ENCODE measurements at places on chromosomes 2 and 18.

GRCh38 chr18:38644875-38645641 is 1079.5 kb upstream of the CELF4 start:
- DNase-seq, result no peak

DNA sequence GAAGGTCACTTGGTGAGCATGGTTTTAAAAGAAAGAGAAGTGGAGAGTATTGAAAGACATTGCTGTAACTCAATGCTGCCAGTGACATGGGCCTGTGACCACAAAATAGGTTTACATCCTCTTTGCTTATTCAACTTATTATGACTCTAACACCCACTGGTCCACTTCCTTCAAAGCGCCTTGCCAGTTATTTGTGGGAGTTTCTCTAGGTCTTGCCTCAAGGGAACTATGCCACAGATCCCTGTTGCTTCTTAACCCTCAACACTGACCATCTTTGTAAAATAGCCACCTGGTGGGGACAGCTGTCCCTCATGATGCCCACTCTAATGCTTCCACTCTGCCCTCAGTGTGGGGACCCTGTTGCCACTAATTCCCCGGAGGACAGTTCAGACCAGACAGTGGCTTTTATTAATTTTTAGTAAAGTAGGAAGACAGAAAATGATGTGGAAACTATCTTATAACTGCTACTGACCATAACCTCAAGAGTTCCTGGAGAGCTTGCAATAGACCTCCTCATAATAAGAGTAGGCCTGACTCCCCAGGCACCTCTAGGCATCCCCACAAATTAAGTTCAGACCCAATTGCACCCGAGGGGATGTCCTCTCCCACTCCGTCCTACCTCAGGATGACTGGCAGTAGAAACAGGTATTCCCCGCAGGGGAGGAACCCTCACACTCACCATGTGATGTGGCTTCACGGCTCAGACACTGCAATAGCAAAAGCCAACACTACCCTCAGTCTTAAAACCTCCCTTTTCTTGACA is 31.3 kb upstream of the SLC25A52 start:
- DNase-seq, result no peak

GRCh38 chr18:13477147-13477683 is 249.1 kb downstream of the FAM210A start:
- no peak for DNase-seq

DNA sequence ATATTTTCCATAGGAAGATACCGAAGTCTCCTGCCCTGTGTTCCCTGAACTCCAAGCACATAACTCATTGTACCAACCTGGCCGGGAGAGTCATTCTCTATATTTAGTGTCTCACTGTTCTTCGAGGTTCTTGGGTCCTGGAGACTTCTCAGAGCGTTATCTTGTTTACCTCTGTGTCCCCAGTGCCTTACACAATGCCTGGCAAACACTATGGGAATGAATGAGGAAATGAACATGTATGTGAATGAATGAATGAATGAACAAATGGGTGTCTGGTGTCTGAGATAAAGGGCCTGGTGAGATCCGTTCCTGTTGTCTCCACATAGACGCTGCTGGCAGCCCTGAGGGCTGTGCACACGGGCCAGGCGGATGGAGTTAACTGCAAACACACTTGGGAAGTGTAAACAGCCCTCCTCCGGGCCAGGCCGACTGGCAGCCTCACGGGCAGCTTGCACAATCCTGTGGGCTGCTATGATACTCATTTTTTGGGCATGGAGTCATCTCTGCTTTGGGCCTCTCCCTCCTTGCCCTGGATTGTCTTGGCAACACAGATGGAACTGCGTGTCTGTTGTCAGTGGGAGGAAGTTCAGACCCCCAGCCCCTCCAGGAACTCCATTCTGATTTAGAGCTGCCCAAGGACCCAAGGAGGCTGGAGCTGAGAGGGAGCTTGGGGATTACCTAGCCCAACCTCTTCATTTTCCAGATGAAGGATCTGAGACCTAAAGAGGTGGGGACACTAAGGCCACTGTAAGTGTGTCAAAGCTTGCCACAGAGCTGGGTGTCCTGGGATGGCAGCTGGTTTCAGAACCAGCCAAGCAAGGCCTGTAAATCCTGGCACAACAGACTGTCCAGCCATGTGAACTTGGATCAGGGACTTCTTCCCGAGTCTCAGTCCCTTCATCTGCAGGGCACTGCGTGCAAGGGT is 124.4 kb downstream of the INHBB start:
- DNase-seq, result no peak

DNA sequence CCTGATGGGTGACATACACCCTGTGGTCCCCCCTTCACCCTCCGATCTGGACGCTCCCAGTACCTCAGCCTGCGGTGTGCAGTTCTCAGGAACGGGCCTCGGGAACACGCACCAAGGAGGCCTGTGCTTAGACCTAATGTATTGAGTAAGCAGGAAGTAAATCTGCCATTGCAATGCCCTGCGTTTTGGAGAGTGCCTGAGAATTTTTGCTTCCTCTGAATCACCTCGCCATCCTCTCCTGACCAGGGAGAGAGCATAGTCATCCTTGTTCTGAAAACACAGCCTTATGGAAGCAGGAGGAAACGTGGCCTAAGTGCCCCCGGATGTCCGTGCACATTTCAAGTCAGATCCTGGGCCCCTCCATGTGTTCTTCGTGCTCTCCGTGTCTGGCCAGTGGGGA is 272.2 kb downstream of the NDUFA10 start:
- DNase-seq, result no peak

- no peak for DNase-seq
These were observed 6.5 kb downstream of the SULT6B1 start for GRCh38 chr2:37181726-37182684.

GRCh38 chr18:57950542-57950941 is 93.5 kb upstream of the NEDD4L start:
- DNase-seq, result no peak

DNA sequence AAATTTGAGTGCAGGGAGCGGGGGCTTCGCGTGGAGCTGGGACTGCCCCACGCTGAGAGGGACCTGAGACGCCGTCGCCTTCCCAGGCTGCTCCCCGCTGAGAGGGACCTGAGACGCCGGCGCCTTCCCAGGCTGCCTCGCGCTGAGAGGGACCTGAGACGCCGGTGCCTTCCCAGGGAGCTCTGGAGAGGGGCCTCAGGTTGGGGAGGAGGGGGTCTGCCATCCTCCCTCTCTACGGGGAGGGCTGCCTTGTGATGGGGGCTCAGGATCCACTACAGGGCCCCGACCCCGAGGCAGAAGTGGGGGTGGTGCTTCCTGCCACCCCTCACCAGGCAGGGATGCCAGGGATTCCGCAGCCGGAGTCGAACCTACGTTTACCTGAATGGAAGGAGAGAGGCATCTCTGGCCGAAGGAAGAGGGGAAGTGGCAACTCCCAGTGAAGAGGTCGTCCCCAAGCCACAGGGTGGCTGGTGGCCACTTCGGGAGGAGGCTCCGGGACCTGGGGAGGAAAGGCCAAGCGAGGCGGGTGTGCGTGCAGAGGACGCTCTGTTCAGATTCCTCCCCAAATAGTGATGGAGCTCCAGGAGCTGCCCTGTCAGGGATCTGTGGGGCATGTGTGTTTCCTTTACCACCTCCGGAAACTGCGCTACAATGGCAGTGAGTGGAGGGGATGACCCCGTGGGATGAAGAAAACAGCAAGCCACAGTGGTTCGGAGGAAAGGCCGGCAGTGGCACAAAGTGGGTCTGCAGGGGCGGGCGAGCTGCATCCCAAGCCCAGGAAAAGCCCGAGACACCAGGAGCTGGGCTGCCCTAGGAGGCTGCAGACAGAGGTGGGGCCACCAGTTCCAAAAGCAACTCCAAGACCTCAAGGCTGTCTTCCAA is 108.2 kb upstream of the CTDP1 start:
- DNase-seq, result no peak

- DNase-seq, result no peak
These were observed 2.9 kb downstream of the TNFRSF11A start for GRCh38 chr18:62327977-62328376.
